Hematopoietic multipotent progenitor cell treated with erythropoietin and hydrocortisone succinate and interleukin-3 and kit ligand, for 15 days (in vitro differentiated cells): ENCODE measurements at places on chromosomes 11 and 22.

DNA sequence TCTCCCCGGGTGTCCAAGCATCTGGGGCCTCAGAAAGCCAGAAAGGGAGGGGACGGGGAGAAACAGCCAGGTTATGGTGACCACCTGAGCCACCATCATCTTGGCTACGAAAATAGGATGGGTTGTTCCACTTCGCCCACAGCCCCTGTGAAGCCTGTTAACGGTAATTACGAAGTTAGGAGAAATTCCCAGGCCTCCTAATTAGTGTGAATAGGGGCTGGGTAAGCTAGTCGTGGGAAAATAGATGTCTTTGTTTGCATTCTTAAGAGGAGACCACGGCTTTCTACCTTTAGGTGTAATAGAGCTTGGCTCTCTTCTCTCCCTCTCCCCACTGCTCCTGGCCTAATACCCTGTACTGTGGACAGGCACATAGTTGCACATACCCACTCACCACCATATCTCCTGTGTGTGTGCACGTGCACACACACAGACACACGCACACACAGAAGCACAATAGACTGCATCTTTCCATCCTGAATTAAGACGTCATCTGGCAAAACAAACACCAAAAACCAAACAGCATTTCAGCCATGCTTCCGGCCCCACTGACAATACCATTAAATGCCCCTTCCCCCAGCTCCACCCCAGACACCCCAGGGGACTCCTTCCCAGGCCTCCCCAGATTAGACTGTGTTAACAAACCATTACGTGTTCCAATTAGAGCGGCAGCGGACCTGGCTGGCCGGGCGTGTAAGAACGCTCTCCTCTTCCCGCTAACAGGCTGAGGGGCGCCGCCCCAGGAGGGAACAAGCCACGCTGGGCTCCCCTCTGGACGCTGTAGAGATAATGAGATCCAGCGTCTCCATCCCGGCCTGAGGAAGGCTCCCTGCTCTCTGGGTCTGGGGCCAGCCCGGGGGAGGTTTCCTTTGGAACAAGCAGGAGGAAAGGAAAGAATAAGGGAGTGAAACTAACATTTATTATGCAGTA is 72.8 kb downstream of the TP53I11 start:
- no peak for DNase-seq

DNA sequence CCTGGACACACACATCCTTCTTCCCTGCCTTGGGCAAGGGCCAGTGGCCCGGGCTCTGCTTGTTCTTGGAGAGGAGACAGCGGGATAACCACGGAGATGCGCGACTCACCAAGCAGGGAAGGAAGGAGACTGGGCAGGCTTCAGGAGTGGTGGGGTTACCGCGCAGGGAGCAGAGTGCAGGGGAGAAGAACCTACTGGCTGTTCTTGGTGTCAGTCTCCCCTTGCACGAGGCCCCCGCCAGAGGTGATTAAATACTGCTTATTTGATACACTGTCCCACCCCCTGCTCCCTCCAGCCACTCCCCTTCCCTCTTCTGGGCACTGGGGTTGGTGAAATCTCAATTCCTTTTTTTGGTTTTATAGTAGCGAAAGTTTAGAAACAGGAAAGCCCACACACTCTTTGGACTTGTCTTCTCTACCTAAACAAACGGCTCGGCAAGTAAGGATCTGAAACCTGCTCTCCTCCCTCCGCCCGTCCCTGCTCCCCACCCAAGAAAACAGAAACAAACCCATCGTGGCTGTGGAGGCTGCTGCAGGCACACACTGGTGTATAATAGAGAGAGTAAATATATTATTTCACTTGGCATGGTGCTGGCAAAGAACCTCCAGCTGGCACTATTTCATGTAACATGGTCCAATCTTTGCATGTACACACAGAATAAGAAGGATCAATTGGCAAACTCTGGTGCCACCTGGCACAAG is 10.8 kb downstream of the LARGE2 start:
- DNase-seq = no peak

DNA sequence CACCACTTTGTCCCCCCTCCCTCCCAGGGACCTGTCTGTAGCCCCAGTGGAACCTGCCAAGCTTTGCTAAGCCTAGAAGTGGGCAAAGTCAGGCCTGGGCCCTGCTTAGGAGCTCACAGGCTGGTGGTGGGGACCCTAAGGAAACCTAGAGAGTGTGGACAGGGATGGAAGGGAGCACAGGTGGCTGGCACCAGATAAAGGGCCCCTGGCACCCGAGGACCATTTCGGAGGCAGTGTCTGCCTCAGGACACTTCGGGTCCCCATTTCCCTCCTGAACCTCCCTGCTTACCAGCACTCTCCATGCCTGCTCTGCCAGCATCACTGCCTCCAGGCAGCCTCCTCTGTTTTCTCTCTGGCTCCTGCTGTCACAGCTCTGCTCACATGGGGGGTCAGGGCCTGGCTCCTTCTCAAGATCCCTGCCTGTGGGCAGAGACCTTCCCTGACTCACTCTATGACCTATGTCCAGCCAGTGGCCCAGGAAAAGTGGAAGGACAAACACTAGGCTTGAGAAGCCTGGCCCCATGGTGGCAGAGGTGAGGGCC is 13.6 kb upstream of the OMP start:
- DNase-seq = no peak

GRCh38 chr11:103850419-103851165 is 185.8 kb upstream of the DDI1 start:
- DNase-seq = no peak

DNA sequence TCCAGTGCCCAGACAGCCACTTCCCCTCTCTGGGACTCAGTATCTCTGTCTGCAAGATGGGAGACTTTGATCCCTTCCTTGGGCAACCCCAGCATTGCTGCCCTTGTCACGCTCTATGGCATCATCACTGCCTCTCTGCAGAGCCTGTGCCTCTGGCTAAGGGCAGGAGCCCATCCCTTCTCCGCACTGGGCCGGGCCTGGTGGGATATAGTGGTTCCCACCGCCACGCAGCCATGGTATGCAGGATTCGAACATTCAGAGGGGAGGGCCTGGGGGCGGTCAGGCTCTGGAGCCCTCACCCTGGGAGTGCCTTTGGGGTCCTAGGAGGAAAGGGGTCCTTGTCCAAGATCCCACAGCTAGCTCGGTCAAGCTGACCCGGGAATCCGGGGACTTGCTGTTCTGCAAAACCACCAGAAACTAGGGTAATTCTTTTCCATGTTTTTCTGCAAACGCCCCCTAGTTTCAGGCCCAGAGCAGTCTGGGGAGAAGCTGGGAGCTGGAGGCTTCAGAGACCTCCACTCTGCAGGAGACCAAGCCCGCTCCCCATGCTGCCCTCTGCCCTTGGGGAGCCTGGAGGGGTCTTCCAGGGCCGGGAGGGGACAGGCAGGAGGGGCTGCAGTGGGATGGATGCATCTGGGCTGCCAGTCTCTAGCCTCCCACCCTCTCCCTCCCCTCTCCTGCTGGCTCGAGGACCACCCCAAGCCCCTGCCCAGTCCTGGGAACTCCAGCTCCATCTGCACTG is 24.4 kb upstream of the CBX7 start:
- no peak for DNase-seq

DNA sequence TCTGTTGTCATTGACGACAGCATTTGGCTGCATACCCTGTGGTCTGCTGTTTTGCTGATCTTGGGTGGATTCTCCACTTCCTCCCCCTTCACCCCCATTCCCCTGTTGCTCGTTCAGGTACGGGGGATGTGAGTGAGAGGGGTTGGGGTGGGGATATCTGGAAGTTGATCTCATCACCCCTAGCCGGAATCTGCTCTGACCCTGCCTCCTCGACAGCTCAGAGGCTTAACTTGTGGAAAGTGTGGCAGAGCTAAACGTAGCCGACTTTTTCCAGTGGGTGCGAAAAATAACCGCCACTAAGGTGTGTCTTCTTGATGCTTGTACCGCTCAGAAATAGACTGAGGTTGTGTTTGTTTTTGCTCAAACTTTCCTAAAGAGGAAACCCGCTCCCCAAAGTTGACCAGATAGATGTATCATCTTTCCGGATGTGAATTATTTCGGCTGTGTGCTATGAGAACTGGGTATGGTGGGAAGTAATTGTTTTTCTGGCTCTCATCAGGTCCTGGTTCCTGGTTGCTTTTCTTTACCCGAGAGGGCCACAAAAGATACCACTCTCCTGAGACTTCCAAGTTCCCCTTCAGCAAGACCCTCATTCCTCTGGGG is 6.6 kb downstream of the ZBTB16 start:
- no peak for DNase-seq

DNA sequence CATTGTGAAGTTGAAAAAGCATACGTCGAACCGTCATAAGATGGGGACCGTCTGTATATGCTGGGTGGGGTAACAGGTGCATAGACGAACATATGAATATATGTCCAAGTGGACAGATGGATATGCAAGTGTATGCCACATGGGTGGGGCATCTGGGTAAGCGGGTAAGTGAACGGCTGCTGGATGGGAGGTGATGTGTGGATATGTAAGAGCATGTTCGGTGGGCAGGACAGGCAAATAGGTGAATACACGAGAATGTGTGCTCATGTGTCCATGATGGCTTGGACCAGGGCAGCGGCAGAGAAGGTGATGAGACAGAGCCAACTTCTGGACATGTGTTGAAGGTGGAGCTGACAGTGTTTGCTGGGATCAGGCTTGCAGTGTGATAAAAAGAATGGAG is 12.0 kb downstream of the IFITM10 start:
- DNase-seq = no peak

DNA sequence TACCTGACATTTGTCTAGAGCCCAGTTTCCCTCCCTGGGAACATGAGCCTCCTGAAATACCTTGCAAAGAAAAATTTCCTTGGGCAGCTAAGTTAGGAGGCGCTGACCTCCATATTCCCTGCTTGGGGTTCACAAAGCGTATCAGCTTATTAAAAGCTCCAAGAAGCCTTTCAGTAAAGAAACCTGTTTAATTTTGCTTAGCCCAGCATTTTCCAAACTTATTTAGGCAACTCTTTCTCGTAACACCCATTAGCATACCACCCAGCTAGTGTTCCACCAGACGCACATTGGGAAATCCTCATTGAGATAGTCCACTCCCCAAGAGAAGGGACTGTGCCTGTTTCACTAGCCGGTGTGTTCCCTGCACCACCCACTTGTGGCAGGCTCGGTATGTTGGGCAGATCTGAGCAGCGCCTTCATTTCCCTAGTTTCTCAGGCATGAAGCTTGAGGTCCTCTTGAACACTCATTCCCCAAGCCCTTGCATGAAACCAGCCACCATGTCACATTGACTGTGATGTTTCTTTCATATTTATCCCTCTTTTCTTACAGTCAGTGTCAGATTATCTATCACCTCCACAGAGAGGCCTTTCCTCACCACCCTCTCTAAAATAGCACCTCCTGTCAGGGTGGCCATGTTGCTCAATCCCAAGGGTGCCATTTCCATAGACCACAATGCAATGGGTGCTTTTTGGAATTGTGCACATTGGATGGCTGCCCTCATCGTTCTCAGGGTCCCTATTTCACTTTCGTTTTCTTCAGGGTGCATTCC is 12.5 kb upstream of the ELF5 start:
- no peak for DNase-seq

DNA sequence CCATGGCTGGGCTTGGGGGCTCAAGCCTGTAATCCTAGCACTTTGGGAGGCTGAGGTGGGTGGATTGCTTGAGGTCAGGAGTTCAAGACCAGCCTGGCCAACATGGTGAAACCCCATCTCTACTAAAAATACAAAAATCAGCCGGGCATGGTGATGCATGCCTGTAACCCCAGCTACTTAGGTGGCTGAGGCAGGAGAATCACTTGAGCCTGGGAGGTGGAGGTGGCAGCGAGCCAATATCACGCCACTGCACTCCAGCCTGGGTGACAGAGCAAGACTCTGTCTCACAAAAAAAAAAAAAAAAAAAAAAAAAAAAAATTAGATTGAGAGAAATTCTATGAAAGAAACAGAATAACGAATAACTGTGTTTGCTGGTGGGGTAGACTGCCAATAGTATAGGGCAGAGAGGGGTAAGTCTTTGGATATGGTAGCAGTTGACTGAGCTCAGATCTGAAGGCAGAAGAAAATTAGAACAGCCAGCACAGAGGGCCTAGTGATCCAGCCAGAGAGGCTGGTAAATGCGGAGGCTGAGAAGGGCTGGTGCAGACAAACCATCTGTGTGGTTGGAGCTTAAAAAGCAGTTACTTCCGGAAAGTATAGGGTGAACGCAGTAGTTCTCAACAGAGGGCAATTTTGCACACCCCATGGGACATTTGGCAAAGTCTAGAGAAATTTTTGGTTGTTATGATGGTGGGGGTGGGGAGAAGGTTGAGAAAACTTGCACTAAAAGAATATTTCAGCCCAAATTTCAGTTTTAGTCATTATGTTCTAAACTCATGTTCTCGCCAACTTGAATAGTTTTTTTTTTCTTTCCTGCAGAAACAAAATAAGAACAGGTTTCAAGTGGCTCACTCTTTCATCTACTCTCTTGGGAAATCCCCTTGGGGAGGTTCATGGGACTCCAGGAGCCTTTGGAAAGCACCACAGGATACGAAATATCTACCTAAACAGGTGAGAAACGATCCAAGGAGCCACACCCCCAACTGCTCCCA is 1.6 kb upstream of the HORMAD2 start:
- DNase-seq = no peak

- no peak for DNase-seq
These were observed 37.5 kb upstream of the MMP20 start for GRCh38 chr11:102662607-102663006.

DNA sequence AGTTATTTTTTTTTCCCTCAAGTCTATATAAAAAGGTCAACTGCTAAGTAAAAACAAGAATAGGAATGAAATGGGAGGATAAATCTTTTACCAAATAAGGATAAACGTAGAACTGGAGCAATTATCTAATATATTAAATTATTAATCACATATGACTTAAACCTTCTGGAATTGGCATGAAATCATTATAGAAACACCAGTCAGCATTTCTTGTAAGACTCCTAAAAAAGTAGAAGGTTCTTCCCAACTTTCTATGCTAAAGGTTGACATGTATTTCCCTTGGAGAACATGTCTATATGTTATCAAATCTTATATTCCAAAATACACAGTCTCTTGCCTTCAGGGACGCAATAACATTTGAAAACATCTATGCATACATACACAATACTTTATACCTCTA is 143.2 kb downstream of the SBF2 start:
- no peak for DNase-seq

DNA sequence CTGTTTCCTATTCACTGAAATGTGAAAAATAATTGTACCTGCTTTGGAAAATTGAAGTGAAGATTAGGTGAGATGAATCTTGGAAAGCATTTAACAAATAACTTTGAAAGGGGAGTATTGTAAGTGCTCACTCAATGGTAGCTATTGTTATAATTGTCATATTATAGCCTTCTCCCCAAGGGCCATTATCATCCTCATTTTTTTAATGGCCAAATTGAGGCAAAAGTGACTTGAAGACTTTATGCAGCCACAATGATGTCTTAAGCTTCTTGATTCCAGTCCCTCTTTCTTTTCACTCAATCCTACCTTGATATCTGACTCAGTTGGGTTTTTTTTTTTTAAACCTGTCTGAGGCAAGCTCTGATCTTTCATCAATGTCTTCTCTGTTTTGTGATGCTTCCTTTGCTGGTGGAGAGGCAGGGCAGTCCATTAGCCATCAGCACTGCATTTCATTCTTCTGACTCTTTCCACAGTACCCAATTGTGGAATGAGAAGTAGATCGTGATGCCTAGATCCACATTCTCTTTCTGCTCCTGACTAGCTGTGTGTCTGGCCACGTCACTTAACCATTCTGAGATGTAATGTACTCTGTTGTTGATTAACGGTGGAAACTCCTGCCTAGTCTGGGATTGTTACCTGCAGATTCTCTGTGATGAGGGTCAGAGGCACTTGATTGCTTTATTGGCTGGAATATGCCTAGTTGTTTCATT is 101.4 kb downstream of the DBX1 start:
- no peak for DNase-seq

GRCh38 chr11:65298655-65299179 is 15.9 kb upstream of the CDC42EP2 start:
- DNase-seq = no peak
